LoVo (cell line): ENCODE measurements at places on chromosomes 5 and 9.

- no peak for DNase-seq
Measured at GRCh38 chr5:122756264-122756911, 18.5 kb upstream of the SNX2 start.

GRCh38 chr9:114484215-114484853 is 20.9 kb downstream of the WHRN start:
- no peak for DNase-seq

- no peak for DNase-seq
Measured at GRCh38 chr9:123680352-123680751, 249.6 kb downstream of the DENND1A start.

- no peak for DNase-seq
Measured at GRCh38 chr5:62373382-62373781, 30.3 kb downstream of the DIMT1 start.

DNA sequence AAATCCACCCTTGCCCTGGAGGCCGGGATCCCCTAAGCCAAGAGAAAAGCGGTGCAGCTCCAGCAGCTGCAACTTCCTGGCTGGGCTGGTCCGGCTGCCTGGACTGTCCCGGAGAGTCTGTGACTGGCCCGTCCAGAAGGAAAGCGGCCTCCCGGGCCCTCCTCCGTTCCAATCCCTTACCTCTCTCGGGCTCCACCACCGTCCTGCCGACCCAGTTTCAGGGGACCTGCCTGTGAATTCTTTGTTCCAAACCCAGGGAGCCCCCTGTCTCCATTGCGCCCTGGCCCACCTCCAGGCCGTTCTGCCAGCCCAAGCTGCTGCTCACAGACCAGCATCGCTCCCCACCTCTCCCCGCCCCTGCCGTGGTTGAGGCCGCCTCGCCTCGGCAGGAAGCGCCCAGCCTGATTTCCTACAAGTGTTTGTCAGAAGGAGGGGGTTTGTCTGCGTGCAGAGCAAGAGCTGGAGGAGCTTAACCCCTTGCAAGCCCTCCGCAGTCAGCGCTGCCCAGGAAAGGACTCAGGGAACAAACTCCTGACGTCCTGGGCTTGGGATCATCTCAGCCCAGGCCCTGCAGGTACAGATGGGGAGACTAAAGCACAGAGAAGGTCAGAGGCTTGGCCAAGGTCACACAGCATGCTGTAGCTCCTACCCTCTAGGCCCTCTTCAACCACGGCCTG is at the start of gene AKNA:
AKNA (minus strand) TSS at position 303 of the 677 bp plus-strand sequence. CDS start 6,649 bp downstream, outside the sequence.
- DNase-seq, result no peak

DNA sequence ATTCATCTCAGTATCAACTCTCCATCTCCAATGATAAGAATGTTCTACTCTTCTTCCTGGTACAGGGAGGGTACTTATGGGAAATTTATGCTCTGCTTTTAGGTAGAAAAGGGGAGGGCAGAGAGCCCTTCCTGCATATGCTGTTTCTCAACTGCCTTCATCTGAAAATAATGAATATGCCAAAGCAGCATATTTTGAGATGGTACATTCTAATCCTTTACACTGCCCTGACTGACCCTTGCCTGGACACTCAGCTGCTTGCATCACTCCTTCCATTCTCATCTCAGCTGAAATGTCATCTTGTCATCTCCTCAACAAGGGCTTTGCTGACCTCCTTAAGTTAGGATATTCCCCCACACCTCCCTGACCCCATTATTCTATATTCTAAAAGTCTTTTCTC is 68.5 kb downstream of the ALDH7A1 start:
- no peak for DNase-seq

DNA sequence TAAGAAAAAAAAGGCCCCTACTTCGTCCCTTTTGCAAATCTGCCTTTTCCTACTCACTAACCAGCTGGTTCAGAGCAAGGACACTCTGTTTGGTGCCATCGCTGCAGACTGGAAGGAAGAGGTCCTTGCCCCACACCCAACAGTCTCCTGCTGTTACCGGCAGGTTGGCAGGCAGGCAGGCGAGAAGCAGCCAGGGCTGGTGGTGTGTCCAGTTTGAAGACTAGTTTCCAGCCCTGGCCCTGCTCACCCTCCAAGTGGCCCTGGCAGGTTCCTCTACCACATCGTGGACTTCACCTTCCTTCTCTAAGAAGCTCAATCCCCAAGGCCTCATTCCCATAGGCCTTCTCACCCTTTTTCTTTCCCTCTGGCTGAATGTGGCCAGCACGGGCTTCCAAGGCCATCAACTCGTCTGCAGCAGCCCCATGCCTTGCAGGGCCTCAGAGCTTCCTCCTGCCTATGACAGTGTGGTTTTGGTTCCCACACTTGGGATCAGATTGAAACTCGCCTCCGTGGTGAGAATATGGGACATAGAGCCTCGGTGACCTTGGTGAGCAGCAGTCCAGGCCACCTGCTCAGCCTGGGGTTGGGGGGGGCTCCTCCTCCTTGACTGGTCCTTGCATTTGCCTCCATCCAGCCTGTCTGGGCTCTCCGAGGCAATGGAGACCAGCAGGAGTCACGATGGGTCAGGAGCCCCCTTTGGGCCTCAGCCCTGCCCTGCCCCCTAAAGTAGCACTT is 22.9 kb downstream of the TGFBI start:
- DNase-seq, result no peak

- no peak for DNase-seq
Measured at GRCh38 chr5:137649228-137649935, 86.5 kb downstream of the KLHL3 start.

- DNase-seq, result no peak
Measured at GRCh38 chr9:124137009-124137943, 120.5 kb upstream of the NEK6 start.

DNA sequence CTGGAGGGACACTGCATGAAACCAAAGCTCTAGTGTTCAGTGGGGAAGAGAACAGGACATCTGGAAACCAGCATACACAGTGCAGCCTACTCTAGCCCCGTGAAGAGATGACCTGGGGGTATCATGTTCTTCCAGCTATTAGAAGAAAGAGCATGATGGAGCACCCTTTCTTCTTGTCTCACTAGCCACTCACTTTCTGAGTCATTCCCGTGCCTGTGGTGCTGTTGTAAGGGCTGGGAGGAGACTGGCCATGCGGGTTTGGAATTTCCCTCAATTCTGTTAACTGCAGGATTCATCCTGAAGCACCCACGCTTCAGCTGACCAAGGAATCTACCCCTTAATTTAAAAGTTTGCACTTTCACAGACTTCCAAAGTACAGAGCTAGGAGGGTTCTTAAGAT is 137.0 kb downstream of the COL23A1 start:
- no peak for DNase-seq

GRCh38 chr9:123417289-123418051 is 61.5 kb downstream of the CRB2 start:
- no peak for DNase-seq
